Fibroblast of skin of right quadriceps (primary cell): ENCODE measurements at places on chromosomes 1 and 21.

- no peak for DNase-seq
These were observed 18.4 kb upstream of the SIPA1L2 start for GRCh38 chr1:232648316-232648715.

GRCh38 chr1:208239473-208240381 is 4.5 kb downstream of the PLXNA2 start:
- DNase-seq: no peak

GRCh38 chr21:27476696-27477095 is 509.8 kb upstream of the ADAMTS5 start:
- peak; percentile 55 for DNase-seq

DNA sequence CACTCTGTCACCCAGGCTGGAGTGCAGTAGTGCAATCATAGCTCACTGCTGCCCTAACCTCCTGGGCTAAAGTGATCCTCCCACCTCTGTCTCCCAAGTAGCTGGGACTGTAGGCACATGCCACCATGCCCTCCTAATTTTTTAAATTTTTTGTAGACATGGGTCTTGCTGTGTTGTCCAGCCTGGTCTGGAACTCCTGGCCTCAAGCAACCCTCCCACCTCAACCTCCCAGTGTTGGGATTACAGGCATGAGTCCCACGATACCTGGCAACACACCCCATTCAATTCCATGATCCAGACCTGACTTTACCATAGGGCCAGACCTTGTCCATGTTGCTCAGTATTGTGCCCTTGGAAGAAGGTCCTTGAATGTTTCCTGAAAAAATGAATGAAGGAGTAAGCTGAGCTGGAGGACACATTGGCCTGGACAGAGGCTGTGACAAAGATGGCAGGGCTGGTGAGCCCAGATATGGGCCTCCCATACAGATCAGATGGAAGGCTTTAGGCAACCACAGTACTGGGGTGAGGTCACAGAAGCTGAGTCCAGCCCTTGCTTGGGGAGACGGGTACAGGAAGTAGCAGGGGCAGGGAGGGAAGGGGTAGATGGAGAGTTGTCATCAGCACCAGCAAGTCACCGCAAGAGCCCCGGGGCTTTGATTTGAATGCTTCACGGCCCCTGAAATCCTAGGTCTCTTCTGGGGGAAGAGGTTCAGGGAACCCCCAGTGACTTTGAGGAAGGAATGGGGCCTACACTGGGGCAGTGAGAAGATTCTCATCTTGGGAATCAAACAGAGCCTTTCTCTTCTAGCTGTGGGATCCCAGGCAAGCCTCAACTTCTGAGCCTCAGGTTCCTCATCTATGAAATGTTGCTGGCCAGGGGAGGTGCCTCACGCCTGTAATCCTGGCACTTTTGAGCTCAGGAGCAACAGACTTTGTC is 40.1 kb upstream of the DMBX1 start:
- no peak for DNase-seq

- no peak for DNase-seq
These were observed 167.2 kb downstream of the LMO4 start for GRCh38 chr1:87495870-87496269.

DNA sequence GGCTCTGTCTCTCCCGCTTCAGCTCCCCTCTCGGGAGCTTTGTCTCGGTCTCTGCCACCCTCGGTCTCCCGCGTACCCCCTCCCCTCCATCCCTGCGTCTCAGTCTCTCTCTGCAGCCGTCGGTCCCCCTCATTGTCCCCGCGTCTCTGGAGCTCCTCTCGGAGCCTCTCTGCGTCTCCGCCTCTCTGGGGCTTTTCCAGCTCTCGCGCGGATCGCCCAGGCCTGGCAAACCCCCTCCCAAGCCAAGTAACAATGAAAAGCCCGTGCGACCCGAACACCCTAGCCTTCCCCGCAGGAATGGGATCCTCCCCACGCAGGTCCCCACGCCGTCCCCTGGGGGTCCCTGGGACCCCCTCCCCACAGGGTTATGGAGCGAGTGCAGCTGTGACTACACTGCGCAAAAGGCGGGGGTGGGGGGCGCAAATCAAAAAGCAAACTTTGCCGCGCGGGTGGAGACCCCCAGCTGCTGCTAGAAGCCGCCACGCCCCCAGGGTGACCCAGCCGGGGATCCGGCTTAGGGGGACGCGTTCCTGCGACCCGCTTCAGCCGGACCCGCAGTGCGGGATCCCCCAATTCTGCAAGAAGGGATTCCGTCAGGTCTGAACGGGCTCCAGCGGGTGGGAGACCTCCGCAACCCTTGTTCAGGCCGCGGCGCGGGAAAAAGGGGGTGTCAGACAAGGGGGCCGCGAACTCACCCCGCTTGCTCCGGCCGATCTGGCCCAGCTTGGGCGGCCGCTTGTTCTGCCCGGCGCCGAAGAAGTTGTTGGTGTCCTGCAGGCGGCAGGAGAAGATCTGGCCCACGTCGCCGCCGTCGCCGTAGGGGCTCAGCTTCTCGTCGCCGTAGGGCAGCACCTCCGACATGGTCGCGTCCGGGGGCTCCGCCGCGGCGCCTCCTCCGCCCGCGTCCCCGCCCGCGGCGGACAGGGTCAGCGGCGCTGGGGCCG is 1.2 kb downstream of the CAMK2N1 start:
- DNase-seq: peak; percentile 17

GRCh38 chr1:3717715-3718601 is 34.3 kb upstream of the CCDC27 start:
- no peak for DNase-seq

DNA sequence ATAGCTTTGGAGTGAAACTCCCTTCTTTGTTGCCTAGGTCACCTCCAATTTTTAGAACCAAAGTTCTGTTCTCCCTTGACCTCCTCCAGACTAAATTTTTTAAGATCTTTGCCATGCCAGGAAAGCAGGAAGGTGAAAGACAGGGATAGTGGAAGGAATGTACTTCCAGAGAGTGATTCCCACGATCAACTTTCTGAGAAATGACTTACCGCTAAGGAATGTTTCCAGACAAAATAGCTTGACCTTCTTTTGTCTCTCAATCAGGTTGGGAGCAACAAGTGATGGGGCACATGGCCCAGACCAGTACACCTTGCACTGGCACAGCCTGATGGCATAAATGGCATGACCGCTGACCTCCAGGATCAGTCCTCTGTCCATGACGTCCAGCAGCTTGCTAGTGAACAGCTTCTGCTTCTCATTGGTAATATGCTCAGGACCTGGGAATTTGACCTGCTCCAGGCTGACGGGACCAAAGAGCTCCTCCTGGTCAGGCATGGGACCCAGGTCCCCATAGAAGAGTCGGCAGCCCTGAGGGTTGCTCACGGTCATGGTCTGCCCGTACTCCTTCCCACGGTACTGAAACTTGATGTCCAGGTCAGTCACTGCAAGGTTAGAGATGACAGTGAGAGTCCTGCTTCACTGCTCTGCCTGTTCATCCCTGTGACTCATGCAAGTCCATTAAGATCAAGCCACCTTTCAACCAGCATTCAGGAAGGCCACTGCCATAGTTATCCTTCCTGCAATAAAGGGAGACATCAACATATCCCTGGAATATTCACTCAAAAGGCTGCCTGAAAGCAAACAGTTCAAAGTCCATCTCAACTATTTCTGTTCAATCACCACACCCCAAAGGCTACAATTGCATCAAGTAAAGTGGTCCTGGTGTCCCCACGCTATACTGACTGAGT is 6.2 kb upstream of the C1orf74 start:
- DNase-seq: no peak

- peak; percentile 20 for DNase-seq
These were observed 329.8 kb upstream of the BEND5 start for GRCh38 chr1:49106445-49106844.

- DNase-seq: no peak
These were observed 9.4 kb downstream of the HYI start for GRCh38 chr1:43444151-43444828.

DNA sequence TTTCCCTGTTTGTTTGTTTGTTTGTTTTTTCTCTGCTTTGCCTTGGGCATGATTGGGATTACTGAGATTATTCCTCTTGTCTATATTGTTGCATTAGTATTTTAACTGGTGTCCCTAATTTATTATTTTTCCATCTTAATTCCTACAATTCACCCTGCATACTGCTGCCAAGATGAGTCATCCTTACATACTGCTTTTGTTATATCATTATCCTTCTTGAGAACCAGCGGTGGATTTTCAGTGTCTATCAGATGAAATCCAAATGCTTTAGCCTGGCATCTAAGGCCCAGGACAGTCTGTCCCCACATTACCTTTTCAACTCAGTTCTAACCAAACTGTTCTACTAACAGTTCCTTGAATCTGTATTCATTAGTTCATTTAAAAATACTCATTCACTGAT is 101.7 kb downstream of the OLFML2B start:
- DNase-seq: peak; percentile 69

DNA sequence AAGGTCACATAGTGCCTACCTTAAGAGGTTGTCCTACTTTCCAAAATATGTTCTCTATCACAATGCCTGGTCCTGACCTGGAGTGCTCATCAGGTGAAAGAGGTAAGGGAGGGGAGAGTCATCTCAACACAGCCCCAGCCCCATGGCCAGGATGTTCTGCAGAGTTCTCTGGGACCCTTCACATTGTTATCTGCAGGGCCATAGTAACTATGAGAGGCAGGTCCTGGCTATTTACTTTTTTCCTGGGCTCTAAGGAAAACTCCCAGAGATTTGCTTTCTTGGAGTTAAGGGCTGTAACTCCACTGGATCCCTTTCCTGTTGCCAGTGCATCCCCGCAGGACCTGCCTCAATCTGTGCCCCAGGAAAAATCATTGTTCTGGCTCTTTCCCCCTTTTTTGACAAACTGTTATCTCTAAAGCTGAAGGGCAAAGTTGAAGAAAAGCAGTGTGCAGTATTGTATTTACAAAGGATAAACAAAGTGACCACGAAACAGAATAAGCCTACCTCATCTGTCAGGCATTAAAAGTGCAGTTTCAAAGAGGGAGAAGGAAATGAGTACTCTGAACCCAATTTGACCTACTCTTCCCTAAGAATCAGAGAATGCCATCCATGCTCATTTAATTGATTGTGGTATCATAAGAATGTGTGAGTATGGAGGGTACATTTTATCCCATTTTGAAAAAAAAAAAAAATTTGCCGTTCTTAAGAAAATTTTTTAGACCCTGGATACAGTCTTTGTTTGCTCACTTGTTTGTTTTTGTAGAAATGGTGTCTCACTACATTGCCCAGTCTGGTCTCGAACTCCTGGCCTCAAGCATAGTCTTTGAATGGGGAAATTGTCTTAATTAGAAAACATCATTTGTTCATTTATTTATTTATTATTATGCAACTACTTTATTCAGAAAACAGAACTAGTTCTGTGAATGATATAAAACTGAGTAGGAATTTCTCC is 149.6 kb downstream of the RHOU start:
- DNase-seq: peak; percentile 34

- DNase-seq: no peak
These were observed 2.0 kb upstream of the TRIM58 start for GRCh38 chr1:247854899-247855545.

- no peak for DNase-seq
These were observed 9.2 kb downstream of the SRSF4 start for GRCh38 chr1:29172415-29172939.

- peak; percentile 38 for DNase-seq
These were observed 44.0 kb downstream of the TRIM62 start for GRCh38 chr1:33137800-33138199.

DNA sequence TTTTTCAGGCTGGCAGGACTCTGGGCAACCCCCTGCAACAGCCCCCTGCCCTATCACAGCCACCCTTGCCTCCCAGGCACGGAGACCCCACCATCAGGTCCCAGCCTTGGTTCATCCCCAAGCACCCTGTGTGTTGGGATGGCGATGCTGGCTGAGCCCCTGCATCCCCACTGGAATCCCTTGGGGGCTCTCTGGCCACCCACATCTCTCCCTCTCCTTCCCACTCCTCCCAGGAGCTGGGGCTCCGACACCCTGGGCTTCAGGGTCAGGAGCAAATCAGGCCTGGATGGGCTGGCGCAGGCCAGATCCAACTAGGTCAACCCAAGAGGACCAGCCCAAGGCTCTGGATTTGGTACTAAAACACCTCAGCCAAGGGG is 25.9 kb downstream of the COL6A1 start:
- DNase-seq: no peak

DNA sequence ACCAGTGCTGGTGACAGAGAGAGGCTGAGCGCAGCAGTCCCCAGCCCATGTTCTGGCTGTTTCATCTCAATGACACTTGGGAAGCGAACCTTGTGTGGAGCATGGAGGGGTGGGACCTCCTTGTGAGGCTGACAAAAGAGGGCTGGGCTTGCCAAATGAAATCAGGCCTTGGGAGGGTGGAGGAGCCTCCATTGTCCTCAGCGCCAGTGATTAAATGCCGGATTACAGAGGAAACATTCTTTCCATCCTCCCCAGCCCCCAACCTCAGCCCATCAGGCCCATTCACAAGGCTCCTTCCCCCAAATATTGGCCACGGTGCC is 63.3 kb upstream of the PAXBP1 start:
- DNase-seq: no peak

DNA sequence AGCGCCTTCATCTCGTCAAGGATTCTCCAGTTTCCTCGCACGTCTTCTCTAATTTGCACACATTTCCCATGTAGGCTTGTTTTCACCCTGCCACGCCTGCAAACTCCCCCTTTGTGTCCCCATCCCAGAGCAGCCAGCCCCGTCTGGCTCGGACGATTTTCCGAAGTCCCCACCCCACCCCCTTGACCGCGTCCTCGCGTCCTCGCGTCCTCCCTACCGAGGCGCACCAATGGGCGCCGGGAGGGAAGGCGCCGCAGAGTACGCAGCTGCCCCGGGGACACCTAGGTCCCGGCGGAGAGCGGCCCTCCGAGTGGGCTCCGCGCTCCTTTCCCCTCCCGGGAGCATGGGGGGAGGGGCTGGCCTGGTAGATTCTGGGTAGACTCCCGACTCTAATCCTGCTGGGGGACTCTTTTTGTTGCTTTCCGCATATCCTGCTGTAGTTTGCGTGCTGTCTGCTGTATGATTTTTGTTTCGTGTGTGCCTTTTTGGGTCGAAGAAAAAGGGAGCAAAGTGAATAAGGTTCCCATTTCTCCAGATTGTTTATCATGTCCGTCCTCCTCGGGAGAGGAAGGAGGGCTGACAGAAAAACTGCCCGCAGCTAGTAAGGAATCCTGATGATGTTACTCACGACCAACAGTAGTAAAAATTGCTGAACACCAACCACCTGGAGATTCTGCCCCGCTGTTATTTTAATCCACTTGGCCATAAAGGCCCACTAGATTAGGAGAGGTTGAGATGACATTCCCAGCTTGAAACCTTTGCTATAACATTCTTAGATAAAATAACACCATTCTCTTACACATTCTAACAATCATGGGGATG is 1.5 kb downstream of the CACHD1 start:
- peak; percentile 50 for DNase-seq

DNA sequence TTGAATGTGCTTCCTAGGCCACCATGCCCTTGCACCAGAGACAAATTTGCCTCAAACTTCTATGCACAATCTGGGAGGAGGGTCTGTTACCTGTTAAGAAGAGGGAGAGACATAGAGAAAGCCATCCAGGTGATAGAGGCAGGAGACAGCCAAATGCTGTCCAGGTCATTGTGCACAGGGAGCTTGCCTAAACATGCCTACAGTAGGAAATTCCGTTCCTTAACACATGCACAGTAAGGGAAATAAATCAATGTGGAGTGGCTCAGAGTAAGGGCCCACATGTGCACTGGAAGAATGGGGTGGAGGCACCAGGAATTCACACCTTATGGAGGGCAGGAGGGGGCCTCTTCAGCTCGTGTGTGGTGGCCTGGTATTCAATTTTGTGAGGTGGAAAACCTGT is 19.5 kb upstream of the CREG1 start:
- no peak for DNase-seq
